ENCODE measurements at places on chromosomes 5 and 9.

GRCh38 chr9:117290856-117291622 is 123.8 kb downstream of the ASTN2 start:
- DNase-seq: no peak

GRCh38 chr9:132094314-132094791 is 14.7 kb upstream of the MED27 start:
- DNase-seq: no peak

GRCh38 chr9:93976973-93977372 is 21.8 kb upstream of the BARX1 start:
- DNase-seq: no peak

DNA sequence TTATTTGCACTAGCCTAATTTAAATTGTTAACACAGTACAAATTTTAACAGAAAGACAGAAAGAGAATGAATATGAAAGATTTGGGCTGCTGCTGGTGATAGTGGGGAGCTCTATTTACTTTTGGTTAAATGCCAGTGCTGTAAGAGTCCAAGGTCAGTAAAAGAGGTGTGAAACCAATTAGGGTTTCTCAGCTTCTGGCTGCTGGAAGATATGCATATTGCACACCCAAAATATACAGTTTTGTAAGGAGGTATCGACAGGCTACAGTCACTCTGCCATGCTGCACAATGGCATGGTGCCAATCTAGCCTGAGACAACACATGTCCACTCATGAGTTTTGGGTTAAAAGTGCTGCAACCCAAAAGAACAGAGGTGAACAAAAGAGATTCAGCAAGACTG is 79.3 kb downstream of the PPP2R2B start:
- DNase-seq: no peak

DNA sequence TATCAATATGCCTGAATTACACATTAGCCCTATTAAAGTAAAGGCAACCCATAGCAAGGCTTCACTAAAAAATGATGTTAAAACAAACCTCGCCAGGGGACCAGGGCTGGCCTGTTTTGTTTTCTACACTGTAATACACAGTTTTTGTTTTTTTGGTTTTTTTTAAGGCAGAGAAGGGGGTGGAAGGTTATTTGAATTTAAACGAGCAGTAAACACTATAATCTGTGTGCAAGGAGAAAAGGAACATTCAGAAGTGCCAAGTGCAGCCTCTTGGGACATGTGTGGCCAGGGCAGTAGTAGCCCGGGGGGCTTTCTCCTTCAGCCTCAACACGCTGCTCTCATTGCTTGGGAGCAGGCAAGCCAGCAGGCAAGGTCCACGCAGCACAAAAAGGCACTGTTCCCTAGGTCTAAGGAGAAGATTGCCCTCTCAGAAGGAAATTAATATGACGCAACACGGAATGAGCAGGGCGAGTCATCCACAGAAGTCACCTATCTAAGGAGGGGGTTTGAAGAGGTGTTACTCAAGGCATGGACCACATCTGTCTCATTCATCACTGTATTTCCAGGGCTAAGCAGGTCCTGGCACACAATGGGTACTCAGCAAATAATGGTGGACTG is 16.2 kb downstream of the SIL1 start:
- no peak for DNase-seq

GRCh38 chr9:121156263-121156731 is 45.4 kb downstream of the RAB14 start:
- DNase-seq: no peak
